Type B pancreatic cell (in vitro differentiated cells): ENCODE measurements at places on chromosomes 13 and 19. TPM values are rescaled to one million over a fixed set of nuclear protein-coding genes. Genes with fewer than 3 reads are reported as not detected.

The KLK2 gene
- total RNA-seq = 0.43 TPM in 1 of 2 replicates, not detected in the other

GRCh38 chr13:20990910-20991525, 70.4 kb downstream of the LATS2 start:
- DNase-seq = peak; percentile 55

DNA sequence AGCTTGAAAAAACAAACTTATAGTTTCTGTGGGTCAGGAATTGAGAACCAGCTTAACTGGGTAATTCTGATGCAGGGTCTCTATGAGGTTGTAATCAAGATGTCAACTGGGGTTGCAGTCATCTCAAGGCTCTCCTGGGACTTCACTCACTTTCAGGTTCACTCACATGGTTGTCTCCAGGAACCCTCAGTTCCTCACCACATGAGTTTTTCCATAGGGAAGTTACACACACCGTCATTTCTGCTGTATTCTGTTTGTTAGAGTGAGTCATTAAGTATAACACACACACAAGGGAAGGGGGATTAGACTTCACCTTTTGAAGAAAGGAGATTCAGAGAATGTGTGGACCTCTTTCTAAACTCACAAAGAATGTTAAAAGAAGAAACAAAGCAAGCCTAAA, 34.9 kb upstream of the MLNR start:
- no peak for DNase-seq

DNA sequence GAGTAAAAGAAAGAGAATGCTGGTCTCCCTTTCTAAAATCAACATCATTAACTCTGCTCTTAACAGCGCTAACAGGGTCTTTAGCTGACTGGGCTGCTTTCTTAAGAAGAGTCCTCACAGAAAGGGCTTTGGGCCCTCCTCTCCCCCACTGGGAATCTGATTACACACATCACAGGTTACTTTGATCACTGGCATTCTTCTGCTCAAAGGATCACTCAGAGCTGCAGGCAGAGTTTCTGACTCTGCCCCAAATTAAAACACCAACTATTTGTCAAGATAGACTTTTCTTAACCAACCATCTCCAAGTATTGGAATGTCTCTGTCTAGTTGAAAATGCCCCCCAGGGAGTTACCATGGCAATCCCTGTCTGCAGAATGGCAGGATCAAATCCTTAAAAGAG, 31.1 kb upstream of the SIAH3 start:
- no peak for DNase-seq

DNA sequence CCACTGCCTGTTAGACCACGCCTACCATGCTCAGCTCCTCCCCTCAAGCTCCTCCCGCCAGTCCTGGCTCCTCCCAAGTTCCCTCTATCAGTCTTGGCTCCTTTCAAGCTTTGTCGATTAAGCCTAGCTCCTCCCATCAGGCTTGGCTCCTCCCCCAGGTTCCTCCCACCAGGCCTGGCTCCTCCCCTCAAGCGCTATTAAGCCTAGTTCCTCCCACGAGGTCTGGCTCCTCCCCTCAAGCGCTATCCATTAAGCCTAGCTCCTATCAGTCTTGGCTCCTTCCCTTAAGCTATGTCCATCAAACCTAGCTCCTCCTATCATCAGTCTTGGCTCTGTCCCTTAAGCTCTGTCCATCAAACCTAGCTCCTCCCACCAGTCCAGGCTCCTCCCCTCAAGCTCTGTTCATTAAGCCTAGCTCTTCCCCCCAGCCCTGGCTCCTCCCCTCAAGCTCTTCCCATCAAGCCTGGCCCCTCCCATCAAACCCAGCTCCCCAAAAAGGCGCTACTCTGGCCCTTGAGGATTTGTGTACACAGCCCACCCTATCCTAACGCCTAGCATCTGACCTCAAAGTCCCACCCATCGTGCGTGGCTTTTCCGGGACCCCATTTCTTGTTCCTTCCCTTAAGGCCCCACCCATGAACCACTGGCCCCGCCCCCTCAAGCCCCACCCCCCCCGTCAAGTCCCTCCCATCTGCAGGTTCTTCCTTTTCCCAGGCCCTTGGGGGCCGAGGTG, 10.0 kb downstream of the CAMSAP3 start:
- DNase-seq = no peak
